Renal cortical epithelial cell (primary cell): ENCODE measurements at places on chromosomes 11 and 22. TPM values are rescaled to one million over a fixed set of nuclear protein-coding genes. Genes with fewer than 3 reads are reported as not detected.

The ANKK1 gene
- total RNA-seq, result 0.15 TPM in 1 of 2 replicates, not detected in the other

The KDM4E gene
- total RNA-seq, result not detected in 2 replicates

The NCAM1 gene
- 1.9 and 3.9 TPM in 2 replicates for total RNA-seq

The TSG101 gene
- 64.8 and 95.5 TPM in 2 replicates for total RNA-seq

The PDHX gene
- total RNA-seq, result 52.1 and 67.6 TPM in 2 replicates

The MMP7 gene
- total RNA-seq, result 2,273 and 2,825 TPM in 2 replicates

The PGA5 gene
- total RNA-seq, result not detected in 2 replicates

The ART1 gene
- not detected in 2 replicates for total RNA-seq

The MADD gene
- 7.1 and 23.8 TPM in 2 replicates for total RNA-seq

The DDT gene
- 124 and 130 TPM in 2 replicates for total RNA-seq

The MEI1 gene
- 0.10 and 0.52 TPM in 2 replicates for total RNA-seq

The ST14 gene
- 35.1 and 137 TPM in 2 replicates for total RNA-seq

The OR5P2 gene
- 0.10 TPM in 1 of 2 replicates, not detected in the other for total RNA-seq

The OR5B21 gene
- total RNA-seq, result not detected in 2 replicates

The FUT4 gene
- 8.0 and 13.0 TPM in 2 replicates for total RNA-seq

The TYR gene
- not detected in 2 replicates for total RNA-seq

The MIF gene
- total RNA-seq, result 213 and 324 TPM in 2 replicates

The SH3BP1 gene
- 5.0 and 8.1 TPM in 2 replicates for total RNA-seq

The NRGN gene
- 0.10 TPM in 1 of 2 replicates, not detected in the other for total RNA-seq

The MAJIN gene
- total RNA-seq, result not detected in 2 replicates

The RAB3IL1 gene
- total RNA-seq, result 0.35 and 0.75 TPM in 2 replicates

The VPREB1 gene
- not detected in 2 replicates for total RNA-seq

The ASPHD2 gene
- 5.4 and 5.6 TPM in 2 replicates for total RNA-seq

The FAM227A gene
- 5.4 and 8.9 TPM in 2 replicates for total RNA-seq

The SPDYC gene
- total RNA-seq, result not detected in 2 replicates

The RTCB gene
- 126 and 182 TPM in 2 replicates for total RNA-seq

The IL17REL gene
- not detected in 2 replicates for total RNA-seq

The MS4A2 gene
- not detected in 2 replicates for total RNA-seq

The SLC25A45 gene
- 0.52 and 0.65 TPM in 2 replicates for total RNA-seq

The RFPL3 gene
- not detected in 2 replicates for total RNA-seq

The MS4A4E gene
- not detected in 2 replicates for total RNA-seq

The TUB gene
- under 0.01 and 0.55 TPM in 2 replicates for total RNA-seq
